ENCODE measurements at places on chromosomes 11 and 22.

DNA sequence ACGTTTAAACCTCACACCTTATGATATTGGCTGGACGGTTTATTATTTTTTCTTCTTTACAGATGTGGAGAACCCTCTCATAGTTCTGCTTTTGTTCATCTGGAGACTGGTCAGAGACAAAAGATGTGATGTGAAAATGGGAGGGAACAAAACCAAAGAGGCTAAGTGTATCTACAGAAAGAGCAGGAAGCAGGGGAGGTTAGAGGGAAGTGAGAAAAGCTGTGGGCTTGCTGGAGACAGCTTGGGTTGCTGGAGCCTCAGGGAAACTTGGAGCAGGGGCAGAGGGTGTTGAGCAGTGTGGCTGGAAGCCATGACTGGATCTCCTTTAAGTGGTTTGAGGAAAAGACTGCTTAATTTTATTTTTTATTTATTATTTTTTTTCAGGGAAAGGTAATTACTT lies 79.0 kb upstream of the SNX19 start:
- no peak for DNase-seq

- DNase-seq, result no peak
These were observed 109.9 kb downstream of the MICAL2 start for GRCh38 chr11:12220305-12220704.

DNA sequence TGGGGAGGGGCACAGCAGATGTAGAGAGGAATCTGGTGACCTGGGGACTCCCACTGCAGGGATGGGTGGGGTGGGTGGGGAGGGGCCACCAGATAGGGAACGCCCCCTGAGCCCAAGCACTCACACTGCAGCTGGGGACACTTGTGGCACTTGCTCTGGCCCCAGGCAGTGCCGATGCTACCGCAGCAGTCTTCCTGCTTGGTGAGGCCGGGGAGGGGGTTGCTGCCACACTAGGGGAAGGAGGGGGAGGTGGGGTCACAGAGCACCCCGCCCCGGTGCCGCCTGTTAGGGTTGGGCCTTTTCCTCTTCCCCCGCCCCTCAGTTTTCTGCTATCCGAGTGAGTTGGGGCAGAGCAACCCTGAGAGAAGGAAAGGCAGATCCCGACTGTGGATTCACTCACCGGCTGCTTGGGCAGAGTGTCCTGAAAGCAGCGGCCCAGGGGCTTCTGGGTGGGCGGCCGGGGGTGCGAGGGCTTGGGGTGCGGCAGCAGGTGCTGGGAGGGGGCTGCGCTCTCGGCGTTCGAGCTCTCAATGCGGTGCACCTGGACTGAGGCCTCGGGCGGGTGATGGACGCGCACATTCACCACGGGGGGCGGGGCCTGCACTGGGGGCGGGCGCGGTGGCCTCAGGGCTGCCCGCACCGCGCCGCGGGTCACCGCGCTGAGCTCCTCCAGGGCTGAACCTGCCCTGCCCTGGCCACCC lies 4.7 kb downstream of the LTBP3 start:
- no peak for DNase-seq

GRCh38 chr11:92627615-92628256 lies 341.7 kb upstream of the MTNR1B start:
- DNase-seq, result no peak

- no peak for DNase-seq
These were observed 1.2 kb downstream of the PRG3 start for GRCh38 chr11:57379732-57380131.

DNA sequence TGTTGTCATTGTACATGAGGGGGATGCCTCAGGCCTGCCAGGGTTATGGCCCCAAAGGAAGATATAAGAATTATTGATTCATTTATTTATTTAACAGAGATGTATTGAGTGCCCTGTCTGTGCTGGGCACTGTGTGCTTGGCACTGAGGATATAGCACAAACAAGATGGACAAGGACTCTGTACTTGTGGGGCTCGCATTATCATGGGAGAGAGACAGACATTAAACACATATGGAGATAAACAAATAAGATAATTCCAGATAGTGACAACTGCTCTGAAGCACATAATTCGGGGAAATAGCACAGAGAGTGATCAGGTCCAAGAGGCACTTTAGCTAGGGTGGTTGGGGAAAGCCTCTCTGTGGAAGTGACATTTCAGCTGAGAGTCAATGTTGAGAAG lies 119.8 kb upstream of the ARHGAP20 start:
- DNase-seq, result no peak

- no peak for DNase-seq
These were observed 29.5 kb downstream of the CHEK2 start for GRCh38 chr22:28711820-28712777.

DNA sequence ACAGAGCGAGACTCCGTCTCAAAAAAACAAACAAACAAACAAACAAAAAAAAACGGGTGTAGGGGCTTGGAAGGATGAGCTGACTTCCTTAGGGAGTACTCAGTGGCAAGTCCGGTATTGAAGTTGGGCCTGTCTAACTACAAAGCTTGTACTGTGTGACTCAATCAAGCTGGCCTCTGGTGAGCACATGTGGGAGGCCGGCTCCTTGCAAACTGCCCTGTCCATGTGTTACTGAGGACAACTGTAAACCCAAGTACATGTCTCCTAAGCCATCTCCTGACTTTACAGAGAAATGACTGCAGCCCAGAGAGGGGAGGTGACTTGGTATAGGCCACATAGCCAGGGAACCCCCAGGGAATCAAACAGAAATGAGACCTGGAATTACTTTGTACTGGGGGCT lies 11.6 kb downstream of the RIBC2 start:
- no peak for DNase-seq

- DNase-seq, result no peak
These were observed 935.3 kb downstream of the DLG2 start for GRCh38 chr11:84691830-84692229.

DNA sequence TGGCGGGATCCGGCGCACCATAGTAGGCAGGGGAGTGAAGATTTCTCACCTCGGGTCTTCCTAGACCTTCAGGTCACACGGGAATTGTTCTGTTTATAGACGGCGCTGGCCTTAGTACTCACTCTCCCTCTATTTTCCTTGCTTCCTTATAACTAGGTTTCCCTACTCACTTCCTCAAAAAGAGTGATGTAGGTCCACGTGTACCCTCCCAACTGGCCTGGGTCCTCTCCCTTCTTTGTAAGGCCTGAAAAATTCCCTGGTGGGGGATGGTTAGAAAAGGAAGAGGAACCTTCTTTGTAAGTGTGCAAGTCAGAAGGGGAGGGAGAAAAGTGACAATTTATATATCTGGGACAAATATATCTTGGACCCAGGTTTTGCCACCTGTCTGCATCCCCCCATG lies 2.9 kb upstream of the TMEM9B start:
- no peak for DNase-seq

DNA sequence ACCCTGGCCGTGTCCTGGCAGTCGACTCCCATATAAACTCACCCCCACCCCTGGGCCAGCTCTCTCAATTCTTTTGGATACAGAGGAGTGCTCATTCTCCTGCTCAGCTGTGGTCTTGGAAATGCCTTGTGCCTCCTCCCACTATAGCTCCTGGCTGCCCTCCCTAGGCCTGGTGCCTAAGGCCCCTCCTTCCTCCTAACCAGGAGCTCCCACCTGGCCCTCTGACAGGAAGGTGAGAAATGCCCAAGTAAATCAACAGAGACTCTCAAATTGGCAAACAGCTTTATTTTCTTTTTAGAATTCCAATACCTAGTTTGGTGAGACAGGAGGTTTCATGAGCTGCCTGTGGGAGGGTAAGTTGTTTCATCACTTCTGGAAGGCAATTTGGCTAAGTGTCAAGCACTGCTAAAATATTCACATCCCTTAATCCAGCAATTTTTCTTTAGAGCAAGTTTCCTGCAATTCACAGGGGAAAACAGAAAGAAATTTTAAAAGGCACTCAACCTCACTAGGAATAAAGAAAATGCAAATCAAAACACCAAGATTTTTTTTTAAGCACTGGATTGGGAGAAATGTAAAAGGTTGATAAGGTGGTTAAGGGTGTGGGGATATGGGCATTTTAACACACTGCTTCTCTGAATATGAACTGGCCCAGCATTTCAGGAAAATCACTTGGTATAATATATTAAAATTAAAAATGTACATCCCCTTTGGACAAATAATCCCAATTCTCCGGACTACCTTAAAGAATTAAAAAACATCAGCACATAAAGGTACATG lies 209.7 kb upstream of the ARHGAP20 start:
- DNase-seq, result no peak

DNA sequence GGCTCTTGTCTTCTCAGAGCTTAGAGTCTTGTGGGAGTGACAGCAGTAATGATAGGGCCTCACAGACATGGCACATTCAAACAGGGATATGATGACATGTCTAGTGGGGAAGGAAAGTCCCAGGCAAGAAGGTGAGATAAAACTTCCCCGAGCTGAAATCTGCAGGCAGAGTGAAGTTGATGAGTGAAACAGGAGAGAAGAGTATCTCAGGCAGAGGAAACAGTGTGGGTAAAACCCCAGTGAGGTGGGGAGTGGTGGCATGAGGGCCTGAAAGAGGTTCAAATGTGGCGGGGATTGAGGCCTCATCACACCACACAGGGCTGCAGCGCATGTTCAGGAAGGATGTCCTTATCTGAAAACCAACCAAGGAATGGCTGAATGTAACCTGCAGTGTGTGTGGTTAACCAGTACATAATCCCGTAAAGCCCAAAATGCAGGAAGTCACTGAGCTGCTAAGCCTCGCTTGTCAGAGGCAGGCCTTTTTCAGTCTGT lies 153.8 kb upstream of the E2F8 start:
- DNase-seq, result no peak

DNA sequence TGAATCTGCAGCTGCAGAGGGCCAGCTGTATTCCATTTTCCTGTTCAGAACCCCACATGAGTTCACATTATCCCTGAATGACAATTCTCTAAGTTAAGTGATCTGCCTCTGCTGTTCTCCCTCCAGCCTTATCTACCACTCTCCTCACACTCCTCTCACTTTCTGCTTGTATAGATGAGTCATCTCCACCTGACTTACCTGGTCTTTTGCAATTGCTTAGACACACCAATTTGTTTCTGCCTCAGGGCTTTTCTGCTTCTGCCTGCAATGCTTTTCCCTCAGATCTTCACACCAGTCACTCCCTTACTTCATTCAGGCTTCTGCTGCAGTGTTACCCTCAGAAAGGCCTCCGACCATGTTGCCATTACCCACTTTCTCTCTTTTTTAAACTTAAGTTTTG lies 118.1 kb downstream of the ATM start:
- DNase-seq, result no peak

GRCh38 chr11:2777871-2778629 lies 78.3 kb upstream of the KCNQ1OT1 start:
- no peak for DNase-seq

DNA sequence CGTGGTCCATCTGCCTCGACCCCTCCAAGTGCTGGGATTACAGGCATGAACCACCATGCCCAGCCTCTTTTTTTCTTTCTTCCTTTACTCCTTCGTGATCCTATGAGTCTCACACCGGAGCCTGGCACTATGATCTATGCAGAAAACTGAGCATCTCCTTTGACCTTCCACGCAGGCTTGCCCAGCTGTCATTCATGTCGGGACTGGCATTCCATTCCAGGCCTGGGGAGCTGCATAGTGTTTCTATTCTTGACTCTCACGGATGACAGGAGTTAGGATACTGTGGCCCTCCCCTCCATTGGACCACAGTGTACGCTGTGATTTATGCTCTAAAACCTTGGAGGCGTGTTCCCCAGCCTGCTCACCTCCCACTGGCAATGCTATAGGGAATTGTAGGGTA lies 611.8 kb downstream of the BRD1 start:
- no peak for DNase-seq

DNA sequence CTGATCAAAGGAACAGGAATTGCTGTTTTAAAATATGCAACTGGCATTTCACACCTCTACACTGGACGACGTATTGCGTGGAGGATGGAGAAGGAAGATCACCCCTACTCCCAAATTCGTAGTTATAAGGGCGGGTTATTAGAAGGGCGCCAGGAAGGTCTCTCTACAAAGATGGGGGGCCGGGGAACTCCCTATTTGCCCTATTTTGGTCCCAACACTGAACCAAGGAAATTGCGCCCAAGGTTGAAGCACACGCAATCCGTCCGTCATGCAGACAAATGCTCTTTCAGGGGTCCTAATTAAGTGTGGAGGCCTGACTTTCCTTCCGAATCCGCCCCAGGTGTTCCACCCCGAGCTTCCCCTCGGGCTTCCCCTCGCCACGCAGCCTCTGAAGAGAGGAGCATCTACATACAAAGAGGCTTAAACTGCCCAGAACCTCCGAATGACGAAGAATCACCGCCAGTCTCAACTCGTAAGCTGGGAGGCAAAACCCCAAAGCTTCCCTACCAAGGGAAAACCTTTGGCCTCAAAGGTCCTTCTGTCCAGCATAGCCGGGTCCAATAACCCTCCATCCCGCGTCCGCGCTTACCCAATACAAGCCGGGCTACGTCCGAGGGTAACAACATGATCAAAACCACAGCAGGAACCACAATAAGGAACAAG lies 396 bp downstream of the NPAT start:
- DNase-seq, result peak; percentile 10

GRCh38 chr11:2663506-2663905 lies 36.3 kb downstream of the KCNQ1OT1 start:
- DNase-seq, result no peak

DNA sequence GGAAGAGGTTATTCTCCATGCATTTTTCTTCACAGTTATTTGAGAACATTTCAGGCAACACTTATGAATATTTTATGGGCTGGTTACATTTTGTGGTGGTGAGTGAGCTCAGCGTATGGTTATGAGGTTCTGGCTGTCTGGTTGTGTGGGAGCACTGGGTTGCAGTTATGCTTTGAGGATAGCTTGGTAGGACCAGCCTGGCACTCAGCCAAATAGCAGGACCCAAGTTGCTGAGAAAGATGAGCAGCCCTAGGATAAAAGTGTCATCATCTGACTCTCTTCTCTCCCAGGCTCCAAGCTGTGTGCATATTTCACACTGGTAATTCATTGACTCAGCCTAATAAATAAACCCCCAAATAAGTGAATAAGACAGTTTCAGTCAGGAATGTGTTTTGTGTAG lies 8.1 kb upstream of the SRSF8 start:
- DNase-seq, result no peak

DNA sequence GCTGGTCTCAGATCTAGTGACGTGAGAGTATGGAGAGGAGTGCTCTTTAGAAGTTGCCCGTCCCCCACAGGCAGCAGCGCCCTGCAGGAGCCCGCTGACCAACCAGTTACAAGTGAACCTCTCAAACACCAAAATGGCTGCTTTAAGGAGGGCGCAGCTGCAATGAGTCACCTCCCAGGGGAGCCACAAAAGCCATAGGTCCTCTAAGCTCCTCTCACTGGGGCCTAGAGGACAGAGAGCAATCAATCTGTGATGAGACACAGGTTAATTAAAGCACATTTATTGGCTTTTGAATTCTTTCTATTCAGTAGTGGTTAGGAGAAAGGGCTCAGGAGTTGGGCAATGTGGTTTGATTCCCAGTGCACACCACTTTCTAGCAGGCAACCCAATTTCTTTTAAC lies 15.5 kb upstream of the RAPSN start:
- DNase-seq, result no peak

GRCh38 chr22:28620244-28620922 lies 59.3 kb downstream of the TTC28 start:
- DNase-seq, result no peak

- DNase-seq, result no peak
These were observed 10.2 kb upstream of the CLNS1A start for GRCh38 chr11:77647654-77648305.

- DNase-seq, result no peak
These were observed 988 bp downstream of the RPS3 start for GRCh38 chr11:75400146-75400865.

GRCh38 chr22:46259374-46259773 lies 3.8 kb downstream of the PKDREJ start:
- DNase-seq, result no peak
